ENCODE measurements at places on chromosomes 12 and 14.
A peak's percentile ranks its signal among the peaks of the same experiment; 100 is the strongest.

GRCh38 chr14:43665570-43666267, 841.4 kb downstream of the FSCB start:
- no peak for DNase-seq

- DNase-seq, result no peak
Observed at GRCh38 chr14:65252482-65253255, 150.4 kb upstream of the MAX start.

- no peak for DNase-seq
Observed at GRCh38 chr12:37666069-37666781, 650.3 kb upstream of the ALG10B start.

- peak; percentile 66 for DNase-seq
Observed at GRCh38 chr12:105705765-105706164, 375.3 kb downstream of the C12orf75 start.

- DNase-seq, result no peak
Observed at GRCh38 chr12:102512523-102512922, 32.2 kb upstream of the IGF1 start.

DNA sequence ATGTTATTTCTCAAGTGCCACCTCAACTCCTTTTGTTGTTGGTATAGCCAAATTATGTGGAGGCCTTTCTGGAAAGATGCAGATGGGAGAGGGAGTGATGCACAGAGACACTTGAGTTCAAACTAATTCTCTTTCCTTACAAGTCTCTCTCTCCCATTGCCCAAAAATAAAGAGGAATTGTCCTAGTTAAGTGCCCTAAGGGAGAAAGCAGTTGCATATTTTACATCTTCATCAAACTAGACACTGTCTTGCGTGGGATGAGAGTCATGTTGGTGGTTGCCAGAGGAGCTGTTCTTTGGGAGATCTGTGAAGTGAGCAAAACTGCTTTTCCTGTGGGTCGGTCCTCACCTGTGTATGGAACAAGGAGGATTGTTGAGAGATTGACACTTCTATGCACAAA, 72.2 kb downstream of the EP400 start:
- DNase-seq, result no peak

- DNase-seq, result no peak
Observed at GRCh38 chr14:88879022-88879421, 54.6 kb downstream of the TTC8 start.

GRCh38 chr12:44876544-44877410, 662 bp upstream of the NELL2 start:
- DNase-seq, result peak; percentile 70

DNA sequence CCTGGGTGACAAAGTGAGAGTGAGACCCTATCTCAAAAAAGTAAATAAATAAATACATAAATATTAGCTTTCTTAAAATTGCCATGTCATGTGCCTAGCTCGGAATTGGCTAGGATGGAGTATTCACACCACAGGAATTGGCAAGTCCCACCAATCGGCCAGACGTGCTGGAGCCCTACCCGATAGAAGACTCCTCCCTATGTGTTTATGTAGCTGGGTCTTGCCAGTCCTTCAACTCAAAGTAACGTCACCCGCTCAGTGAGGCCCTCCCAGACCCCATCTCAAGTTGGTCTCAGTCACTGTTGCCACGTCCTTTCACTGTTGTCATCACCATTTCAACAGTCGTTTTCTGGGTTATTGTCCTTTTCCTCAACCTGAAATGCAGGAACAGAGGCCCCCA, 20.2 kb downstream of the VRTN start:
- no peak for DNase-seq

DNA sequence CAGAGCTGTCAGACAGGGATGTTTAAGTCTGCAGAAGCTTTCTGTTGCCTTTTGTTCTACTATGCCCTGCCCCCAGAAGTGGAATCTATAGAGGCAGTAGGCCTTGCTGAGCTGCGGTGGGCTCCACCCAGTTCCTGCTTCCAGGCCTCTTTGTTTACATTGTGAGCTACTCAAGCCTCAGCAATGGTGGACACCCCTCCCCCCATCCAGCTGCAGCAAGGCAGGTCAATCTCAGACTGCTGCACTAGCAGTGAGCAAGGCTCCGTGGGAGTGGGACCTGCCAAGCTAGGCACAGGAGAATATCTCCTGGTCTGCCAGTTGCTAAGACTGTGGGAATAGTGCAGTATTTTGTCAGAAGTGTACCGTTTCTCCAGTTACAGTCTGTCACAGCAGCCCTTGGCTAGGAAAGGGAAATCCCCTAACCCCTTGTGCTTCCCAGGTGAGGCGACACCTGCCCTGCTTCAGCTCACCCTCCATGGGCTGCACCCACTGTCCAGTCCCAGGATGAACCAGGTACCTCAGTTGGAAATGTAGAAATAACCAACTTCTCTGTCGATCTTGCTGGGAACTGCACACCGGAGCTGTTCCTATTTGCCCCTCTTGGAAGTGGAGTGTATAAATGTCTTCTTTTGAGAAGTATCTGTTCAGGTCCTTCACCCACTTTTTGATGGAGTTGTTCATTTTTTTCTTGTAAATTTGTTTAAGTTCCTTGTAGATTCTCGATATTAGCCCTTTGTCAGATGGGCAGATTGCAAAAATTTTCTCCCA, 213.5 kb upstream of the SLC38A2 start:
- DNase-seq, result peak; percentile 73

GRCh38 chr12:14278294-14278953, 87.1 kb upstream of the ATF7IP start:
- no peak for DNase-seq

DNA sequence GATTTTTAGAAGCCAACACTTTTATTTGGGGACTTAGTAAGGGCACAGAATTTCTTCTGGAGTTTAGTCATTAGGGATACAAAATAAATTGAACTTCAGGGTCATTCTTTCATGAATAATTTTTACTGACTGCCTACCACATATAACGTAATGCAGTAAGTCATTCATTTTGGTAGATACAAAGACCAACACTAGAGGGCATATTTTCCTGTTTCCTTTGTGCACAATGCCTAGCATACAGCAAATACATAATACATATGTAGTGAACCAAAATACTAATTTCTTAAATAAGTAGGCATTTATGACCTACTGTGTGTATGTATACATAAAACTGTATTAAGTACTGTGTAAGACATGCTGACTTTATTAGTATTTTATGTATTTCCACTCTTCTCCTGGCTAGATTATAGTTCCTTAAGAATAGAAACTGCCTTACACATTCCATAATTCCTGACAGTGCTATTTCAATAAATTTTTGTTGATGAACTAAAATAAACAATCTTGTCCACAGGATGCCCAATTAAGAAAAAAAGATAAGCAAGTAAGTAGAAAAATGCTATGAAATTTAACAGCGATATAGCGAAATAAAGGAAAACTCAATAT, 47.9 kb downstream of the PPP1R12A start:
- DNase-seq, result peak; percentile 42

DNA sequence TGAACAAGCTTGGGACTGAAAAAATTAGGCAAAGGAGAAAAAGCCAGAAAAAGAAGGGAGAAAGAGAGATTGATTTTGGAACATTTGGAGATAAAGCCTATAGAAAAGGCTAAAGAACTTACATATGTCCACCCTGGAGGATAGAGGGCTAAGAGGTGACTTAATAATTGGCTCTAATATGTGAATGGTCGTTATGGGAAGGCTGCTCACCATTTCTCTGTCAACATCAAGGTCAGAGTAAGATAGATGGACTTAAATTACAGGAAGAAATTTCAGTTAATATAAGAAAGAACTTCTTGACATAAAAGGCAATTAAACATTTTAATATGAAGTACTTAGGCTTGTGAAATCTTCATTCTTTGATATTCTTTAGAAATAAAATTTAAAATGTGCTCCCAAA, 238.6 kb downstream of the TRHDE start:
- no peak for DNase-seq

- no peak for DNase-seq
Observed at GRCh38 chr12:47020211-47020821, 59.1 kb upstream of the PCED1B start.

GRCh38 chr12:123164222-123164621, 13.3 kb upstream of the PITPNM2 start:
- DNase-seq, result no peak

- DNase-seq, result no peak
Observed at GRCh38 chr14:90986510-90986909, 73.9 kb downstream of the RPS6KA5 start.

GRCh38 chr12:905261-906031, 44.0 kb downstream of the RAD52 start:
- no peak for DNase-seq

DNA sequence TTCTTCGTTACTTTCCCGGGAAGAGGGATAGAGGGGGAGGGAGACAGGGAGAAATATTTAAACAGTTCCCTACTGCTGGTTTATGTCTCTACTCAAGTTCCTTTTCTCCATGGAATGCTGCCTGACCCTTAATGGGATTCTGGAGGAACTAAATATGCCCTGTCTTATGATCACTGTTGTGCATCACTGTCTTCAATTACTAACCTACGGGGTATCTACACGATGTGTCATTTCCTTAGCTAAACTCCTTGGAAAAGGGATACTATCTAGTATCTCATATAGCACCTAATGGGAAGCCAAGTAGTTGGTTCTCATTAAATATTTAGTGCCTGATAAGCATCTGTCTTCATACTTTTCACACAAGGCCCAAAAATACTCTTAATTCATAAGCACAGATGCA, 37.5 kb upstream of the FBLN5 start:
- DNase-seq, result no peak

GRCh38 chr12:1773937-1774655, 46.3 kb upstream of the LRTM2 start:
- no peak for DNase-seq

DNA sequence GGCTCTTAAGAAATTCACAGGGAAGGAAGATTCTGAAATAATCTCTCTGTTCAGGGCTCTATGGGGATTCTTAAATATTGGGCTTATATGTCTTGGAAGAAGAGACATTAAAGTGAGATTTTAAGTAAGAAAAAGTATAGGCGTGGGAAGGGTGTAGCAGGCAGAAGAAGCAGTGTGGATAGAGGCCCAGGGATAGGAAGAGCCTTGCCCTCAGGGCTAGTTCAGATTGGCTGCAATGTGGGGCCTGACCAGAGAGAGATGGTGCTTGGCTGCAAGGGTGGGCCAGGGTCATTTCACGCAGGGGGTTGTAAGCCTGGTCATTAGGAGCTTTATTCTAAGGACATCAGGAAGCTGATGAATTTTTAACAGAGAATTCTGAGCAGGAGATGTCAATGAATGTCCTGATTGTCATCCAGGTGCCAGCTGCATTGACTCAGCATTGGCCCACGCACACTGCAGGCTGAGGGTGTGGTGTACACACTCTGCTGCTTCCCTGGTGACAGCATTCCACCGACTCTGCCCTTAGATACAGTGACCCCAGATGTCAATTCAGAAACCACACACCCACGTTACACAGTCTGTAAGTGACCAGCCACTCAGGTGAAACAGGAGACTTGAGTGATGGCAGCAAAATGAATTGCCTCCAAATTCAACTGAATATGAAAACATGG, 582.5 kb downstream of the NRXN3 start:
- peak; percentile 16 for DNase-seq

GRCh38 chr14:102474934-102475333, 34.6 kb downstream of the ANKRD9 start:
- no peak for DNase-seq

DNA sequence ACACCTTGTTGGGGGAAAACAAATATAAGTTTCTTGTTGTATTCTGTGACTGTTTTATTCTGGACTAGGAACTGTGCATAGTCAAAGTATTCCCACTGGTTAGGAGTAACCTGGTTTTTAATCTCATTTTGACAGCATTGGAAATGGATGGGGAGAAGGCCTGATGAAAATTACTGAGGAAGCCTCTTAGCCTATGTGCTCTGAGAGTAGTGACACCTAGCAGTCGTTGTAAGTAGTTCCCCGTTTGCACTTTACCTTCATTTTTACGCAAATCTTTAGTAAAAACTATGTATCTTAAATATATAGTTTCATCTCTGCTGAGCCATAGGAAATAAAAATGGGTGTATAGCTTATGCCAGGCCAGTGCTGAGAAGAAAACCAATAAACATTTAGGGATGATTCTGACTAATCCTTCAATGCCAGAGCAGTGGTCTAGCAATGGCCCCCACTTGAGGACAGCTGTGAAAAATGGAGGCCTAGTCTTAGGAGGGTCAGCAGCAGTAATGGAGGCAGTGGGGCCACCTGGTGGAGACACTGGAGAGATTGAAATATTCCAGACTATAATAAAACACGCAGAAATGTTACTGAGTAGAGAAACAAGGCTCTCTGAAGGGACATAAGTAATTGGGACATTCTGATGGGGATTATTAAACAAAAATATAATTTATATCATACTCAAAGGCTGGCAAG, 133.2 kb upstream of the NOVA1 start:
- DNase-seq, result peak; percentile 30

- DNase-seq, result peak; percentile 27
Observed at GRCh38 chr12:131074221-131075083, 120.7 kb downstream of the ADGRD1 start.

DNA sequence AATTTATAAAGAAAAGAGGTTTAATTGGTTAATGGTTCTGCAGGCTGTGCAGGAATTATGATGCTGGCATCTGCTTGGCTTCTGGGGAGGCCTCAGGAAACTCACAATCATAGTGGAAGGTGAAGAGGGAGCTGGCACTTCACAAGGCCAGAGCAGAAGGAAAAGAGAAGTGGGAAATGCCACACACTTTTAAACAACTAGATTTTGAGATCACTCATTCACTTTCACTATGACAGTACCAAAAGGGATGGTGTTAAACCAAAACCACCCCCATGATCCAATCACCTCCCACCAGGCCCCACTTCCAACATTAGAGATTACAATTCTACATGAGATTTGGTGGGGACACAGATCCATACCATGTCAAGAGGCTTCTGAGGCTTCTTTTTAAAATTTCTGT, 62.6 kb downstream of the SLC38A4 start:
- DNase-seq, result no peak

DNA sequence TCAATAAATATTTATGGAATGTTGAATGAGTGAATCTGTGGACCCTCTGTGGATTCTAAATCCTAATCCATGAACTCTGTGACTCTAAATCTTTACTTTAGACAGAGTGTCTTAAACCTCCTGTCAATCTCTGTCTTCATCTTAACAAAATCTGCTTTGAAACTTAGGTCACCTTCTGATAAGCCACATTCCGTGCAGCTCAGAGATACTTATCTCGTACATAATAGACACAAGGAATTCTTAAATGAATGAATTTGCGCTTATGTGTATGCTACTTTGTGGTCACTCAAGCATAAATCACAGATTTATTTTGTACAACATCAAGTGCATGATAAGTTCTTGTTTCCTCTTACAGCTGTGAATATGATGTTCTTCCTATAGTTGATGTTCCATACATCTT, 2.2 kb upstream of the KRAS start:
- DNase-seq, result no peak

Data from hepatocyte (in vitro differentiated cells).